ENCODE measurements at places on chromosomes 6 and 20. TPM values are rescaled to one million over a fixed set of nuclear protein-coding genes. Genes with fewer than 3 reads are reported as not detected.
A peak's percentile ranks its signal among the peaks of the same experiment; 100 is the strongest.

USP49 gene
- polyA plus RNA-seq: 4.5 TPM

POM121L2 gene
- polyA plus RNA-seq: not detected

MPC1 gene
- 88.4 TPM for polyA plus RNA-seq

DNA sequence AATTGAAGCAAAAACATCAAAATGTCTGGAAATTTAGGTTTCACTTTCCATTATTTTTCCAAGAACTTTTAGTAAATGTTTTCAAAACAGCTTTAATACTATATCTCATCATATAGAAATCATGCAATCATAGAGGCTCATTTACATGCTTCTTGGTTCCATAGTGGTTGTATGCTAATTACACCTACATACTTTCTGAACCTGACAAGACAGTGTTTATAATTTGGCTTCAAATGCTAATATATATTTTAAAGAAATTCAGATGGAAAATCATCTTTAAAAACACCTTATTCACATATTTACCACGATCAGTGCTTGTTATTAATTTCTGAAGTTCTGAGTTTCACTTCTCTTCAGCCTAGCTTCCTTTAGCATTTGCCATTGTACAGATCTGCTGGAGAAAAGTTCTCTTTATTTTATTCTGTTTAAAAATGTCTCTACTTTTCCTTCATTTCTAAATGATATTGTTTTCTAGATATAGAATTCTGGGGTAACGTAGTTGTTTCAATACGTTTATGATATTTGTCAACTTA, 89.9 kb downstream of the PLCB1 start:
- DNase-seq: no peak

GRCh38 chr6:105402090-105402938, 568 bp downstream of the PREP start:
- DNase-seq: peak; percentile 31

DNA sequence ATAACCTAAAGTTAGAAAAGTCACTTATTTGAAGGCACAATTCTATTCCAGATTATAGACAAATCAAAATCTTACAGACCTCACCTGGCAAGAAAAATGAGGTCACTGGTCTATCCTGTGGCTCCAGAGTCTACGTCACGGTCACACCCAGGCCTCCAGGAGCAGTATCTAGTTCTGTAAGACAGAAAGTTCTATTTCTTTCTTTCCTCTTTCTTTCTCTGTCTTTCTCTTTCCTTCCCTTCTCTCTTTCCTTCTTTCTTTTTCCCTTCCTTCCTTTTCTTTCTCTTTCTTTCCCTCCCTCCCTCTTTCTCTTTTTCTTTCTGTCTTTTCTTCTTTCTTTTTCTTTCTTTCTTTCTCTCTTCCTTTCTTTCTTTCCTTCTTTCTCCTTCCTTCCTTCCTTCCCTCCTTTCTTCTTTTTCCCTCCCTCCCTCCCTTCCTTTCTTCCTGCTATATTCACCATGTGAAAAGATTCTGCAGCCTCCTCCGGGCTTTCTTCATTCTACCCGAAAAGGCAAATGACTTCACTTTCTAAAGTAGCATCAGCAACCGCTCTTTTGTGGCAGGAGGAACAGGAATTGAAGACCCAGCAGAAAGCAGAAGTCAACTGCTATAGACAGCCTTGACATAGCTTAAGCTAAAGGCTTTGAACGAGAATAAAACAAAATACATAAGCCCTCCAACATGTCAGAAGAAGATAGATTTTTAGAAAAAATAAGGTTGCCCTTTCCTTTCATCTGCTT, 83.9 kb upstream of the SIRPG start:
- DNase-seq: no peak

DNA sequence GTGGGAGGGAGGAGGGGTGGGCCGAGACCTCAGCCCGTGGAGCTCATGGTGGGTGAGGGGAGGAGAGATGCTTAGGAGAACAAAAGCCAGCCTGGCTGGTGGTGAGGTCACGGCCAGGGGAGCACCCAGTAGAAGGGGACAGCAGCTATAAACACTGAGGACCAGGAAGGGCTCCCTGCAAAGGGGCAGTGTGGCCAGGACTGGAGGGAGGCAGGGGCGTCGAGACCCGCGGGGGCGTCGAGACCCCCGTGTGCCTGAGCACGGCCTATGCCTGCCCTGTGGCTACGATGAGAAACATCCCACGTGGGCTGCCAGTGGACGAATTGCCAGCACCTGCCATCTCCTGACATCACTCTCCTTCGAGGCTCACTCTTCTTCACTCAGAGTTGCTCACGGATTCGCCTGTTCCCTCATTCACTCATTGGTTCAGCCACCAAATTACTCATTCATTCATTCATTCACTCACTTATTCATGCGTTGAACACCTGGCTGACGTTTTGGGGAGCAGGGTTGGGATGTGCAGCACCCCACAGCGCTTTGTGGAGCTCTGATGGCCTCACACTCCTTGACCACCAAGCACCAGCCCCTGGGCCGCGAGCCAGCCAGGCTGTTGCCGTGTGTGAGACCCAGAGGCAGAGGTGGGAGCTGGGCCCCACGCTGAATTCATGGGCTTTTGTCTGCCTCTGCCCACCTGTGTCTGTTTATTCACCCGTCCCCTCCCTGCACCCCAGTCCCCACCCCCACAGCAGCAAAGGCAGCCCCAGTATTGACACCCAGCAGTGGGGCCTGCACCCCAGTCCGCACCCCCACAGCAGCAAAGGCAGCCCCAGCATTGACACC, 61.2 kb upstream of the BHLHE23 start:
- no peak for DNase-seq

DNA sequence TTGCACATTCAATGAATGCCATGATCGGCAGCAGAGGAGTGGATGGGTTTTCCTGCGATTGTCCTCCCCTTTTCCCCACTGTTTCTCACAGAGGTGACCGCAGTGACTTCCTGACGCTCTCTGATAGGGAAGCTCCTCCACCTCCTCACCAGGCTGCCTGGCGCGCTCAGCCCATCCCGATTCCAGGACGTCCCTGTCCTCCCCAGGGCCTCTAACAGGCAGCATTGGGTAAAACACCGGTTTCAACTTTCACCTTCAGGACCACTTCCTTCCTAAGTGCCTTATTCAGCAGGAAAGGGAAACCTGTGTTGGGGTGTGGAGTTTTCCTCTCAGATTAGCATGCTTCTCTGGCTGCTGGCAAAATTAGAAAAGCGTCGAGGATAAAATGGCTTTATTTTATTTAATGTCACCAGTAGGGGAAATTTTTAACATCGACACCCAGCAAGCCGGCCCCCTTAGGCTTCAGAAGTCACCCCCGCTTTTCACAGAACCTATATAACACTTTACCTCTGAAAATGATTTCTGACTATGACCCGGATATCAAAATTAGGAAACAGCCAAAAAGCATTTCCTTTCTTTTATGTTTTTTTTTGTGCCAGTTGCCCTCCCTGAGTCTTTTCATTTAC, 570.4 kb upstream of the GJE1 start:
- no peak for DNase-seq

DNA sequence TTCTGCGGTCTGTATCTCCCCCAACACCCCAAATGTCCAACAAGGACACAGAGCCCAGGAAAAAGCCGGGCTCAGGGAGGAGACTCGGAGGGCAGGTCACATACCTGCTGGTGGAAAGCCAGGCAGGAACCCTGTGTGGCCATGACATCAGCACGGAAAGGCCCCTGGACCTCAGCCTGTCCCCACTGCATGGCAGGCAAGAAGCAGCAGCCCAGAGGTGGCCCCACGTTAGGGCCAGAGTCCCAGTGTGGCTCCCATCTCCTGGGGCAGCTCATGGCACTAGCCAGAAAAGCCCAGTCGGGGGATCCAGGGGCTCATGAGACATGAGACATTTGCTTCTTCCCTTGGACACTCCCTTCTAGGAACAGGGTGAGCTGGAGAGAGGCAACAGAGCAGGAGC, 258.7 kb downstream of the DLL1 start:
- no peak for DNase-seq

DNA sequence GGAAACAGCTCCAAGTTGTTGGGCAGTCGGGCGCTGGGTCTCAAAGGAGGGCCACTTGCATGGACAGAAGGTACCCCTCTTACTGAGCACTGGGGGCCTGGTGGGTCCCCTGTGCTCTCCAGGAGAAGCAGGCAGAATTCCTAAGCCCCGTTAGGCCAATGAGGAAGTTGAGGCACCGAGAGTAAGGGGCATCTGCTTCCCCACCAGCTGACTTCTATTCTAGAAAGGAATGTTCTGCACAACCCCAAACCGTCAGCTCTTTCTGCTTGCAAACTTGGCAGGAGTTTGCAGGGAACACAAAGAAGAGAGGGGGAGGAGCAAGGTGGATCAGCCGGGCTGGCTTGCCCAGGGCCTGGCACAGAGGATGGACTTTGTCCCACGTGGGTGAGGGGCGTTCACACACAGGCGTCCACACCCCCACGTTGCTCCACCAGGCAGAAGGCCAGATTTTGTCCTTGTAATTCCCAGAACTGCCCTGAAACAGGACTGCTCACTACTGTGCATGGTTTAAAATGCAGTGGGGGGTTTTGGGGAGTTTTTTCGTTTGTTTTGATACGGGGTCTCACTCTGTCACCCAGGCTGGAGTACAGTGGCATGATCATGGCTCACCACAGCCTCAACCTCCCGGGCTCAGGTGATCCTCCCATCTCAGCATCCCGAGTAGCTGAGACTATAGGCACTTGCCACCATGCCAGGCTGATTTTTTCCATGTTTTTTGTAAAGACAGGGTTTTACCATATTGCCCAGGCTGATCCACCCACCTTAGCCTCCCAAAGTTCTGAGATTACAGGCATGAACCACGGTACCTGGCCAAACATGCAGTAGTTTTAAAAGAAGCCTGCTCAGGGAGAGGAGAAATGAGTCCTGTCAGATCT, 93.3 kb downstream of the SNX5 start:
- DNase-seq: peak; percentile 80

DNA sequence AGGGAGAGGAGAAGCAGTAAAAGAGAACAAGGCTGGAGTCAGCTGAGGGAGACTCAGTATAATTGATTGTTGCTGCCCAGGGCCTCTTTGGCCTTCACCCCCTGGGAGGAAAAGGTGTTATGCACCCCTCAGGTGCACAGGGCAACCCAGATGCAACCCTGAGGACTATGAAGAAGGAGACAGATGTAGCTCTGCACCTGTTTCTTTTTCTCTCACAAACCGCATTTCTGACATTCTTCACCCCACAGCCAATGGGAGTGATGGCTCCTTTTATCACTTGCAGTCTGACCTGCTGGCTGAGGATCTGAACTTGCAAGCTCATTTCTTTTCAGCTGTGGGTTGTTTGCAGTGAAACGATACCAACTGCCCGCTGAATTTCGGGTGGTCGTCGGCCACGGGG, 64.1 kb upstream of the F13A1 start:
- no peak for DNase-seq

DNA sequence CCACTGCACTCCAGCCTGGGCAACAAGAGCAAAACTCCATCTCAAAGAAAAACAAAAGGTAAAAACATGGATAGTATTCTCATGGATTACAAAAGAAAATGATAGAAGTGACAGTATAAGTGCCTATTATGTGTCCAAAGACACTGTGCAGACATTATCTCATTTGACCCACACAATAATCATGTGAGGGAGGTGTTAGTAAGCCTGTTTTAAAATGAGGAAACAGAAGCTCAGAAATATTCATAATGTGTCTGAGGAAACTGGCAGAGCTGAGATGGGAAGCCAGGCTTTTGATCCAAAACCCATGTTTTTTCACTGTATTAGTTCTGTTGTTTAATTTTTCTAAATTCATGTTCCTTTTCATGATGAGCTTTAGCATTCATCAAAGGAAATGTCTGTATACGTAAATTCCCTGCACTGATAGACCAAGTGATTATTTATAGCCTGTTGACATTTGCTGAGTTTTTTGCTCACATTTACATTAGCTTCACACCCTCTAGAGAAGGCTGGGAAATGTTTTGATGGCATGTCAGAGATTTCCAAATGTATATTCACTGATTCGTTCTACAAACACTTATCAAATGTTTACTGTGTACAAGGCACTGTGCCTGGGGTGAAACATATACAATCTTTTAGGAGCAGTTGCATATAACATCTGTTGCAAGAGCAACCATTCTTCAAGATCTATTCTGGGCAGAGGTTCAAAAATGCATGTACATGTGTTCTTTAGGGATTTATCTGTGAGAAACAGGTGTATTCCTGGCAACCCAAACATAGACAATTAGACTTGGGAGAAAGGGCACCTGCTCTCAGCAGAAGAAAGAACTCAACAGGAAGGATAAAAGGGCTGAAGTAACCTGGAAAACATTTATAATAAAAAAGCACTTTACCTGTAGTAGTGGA, 331.5 kb downstream of the SAMD5 start:
- DNase-seq: no peak

- DNase-seq: peak; percentile 26
Observed at GRCh38 chr20:59518881-59519706, 85.2 kb upstream of the PHACTR3 start.

GRCh38 chr6:6412700-6413099, 92.2 kb upstream of the F13A1 start:
- DNase-seq: no peak

GRCh38 chr6:111162504-111162903, 75.2 kb downstream of the SLC16A10 start:
- no peak for DNase-seq

DNA sequence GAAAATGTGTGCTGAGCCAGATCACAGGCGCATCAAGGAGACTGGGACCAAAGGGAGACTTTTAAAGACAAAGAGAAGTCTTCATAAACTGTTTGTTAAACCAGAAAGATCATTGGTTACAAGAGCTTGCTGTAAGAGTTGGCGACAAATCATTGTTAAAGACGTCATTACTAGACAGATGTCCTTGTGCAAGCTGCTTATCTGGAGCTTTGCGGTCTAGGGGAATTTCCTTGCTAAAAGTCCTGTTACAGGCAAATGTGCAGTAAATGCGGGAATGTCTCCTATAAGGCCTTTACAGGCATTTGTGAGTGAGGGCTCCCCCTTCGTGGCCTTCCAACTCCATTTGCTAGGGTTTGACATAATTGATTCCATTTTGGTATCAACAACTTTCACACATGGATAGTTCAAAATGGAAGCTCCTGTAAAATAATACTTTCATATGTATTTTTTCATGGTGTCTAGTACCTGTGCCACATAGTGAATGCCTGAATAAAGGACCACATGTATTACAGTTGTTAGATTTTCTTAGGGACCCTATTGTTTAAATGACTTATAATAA, 362.4 kb downstream of the UTRN start:
- DNase-seq: no peak

- DNase-seq: peak; percentile 98
Observed at GRCh38 chr6:110179406-110180227, at the start of gene WASF1. Gene WASF1 (minus strand): TSS chr6:110179670. CDS start chr6:110127601, 52,069 bp downstream.

DNA sequence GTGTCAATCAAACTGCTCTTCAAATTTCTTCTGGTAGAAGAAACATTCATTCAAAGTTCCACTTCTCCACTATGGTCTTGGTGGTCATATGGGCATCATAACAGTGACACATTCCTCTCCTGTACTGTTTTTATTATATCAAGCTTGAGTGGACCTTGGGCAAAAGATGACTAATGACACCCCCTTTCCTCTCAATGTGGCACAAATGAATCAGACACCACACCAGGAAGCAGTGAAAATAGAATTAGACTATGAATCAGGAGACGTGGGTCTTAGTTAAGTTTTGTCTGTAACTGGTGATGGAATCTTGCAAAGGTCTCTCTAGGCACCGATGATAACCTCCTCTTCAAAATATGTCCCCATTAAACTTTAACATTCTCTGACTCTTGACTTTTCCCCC, 9.0 kb upstream of the NRSN1 start:
- DNase-seq: no peak

GRCh38 chr6:159981403-159982245, 12.7 kb downstream of the IGF2R start:
- no peak for DNase-seq
